ENCODE measurements at places on chromosomes 16 and 17.

- no peak for DNase-seq
Measured at GRCh38 chr17:60422162-60422665, at the start of gene CHCT1. TSS of gene CHCT1 (plus strand) at chr17:60422489. CDS start at chr17:60422593, 104 bp downstream.

GRCh38 chr16:1300664-1301476, 8.6 kb upstream of the UBE2I start:
- DNase-seq, result peak; percentile 71

- no peak for DNase-seq
Measured at GRCh38 chr17:65417406-65418221, 143.8 kb downstream of the AXIN2 start.

DNA sequence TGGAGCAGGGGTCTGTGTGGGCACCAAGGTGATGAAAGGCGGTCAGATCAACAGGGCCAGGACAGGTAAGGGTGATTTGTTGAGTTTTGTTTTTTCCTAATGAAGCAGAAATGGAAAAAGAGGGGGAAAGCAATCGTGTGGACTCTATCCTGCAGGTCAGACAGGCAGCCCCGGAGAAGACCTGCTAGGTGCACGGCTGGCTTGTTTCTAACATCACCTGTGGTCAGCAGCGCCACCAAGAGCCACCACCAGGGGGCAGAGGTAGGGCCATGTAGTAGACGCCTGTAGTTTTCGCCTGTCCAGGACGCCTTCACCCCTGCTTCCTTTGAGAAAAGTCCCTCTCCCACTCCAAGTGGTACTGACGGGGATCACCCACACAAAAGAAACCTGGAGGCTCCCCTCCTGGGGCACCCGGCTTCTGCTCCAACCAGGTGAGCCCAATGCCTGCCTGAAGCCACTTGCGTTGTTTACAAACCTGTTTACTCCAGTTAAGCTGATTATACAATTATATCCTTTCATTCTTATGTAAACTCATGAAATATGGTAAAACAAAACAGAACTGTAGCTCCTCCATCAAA, 54.2 kb upstream of the SEC14L1 start:
- peak; percentile 82 for DNase-seq

GRCh38 chr16:23008041-23008440, 141.2 kb downstream of the USP31 start:
- no peak for DNase-seq

- DNase-seq, result no peak
Measured at GRCh38 chr16:3063625-3064386, 1.6 kb upstream of the IL32 start.

GRCh38 chr17:29049541-29050145, 6.7 kb downstream of the PIPOX start:
- no peak for DNase-seq

DNA sequence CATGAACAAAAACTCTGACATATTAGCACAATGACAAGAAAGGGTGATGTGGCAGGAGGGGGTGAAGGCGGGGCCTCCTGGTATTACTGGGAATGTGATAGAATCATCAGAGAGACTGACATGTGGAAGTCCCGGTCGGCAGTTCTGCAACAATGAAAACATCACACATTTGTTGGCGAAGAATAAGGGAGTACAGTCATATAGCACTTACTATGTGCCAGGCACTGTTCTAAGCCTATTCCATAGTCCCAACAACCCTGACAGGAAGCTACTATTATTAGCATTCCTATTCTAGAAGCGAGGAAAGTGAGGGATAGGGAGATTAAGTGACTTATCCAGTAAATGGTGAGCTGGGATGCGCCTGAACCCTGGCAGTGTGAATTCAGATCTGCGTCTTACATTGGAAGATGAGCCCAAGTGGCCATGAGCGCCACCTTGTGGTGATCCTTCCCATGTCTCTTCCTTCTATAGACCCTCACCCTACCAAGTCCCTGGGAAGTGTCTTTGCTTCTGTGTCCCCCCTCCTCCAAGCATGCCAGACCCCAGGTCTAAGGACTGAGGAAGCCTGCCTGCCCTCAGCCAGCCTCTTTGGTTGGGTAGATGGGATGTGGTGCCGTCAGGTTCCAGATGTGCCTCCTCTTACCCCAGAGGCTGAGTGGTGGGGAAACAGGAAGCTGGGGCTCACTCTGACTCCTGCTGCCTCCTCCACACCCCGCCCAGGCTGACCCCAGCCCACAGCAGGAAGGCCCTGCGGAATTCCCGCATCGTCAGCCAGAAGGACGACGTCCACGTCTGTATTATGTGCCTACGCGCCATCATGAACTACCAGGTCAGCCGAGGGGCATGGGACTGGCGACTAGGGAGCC, 14.0 kb downstream of the FMNL1 start:
- peak; percentile 78 for DNase-seq

DNA sequence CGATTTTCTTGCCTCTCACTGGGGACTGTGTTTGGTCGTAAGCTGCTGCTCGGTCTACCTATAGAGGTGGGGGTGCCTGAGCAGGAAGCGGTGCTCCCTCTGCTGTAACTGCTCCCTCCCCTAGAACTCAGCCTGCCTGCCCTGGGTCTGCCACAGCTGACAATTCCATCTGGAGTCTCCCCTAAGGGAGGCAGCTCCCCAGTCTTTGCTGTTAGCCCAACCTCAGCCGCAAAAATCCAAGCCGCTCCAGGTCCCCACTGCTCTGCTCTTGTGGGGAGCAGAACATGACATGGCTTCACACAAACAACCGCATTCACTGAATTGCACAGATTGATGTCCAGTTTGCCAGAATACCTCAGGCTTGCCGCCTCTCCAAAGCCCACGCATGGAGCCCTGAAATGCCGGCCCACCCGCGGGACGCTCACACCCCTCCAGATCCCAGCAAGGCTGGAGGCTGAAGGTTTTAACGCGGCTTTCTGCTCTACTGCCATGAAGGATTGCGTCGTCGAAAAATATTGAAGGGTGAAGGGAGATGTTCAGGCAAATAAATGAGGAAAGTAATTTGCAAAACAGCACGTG, 221.5 kb upstream of the FOXF1 start:
- no peak for DNase-seq

GRCh38 chr17:7838090-7839075, 4.4 kb downstream of the KDM6B start:
- DNase-seq, result peak; percentile 62

- DNase-seq, result no peak
Measured at GRCh38 chr17:47813512-47814031, 8.0 kb downstream of the OSBPL7 start.

DNA sequence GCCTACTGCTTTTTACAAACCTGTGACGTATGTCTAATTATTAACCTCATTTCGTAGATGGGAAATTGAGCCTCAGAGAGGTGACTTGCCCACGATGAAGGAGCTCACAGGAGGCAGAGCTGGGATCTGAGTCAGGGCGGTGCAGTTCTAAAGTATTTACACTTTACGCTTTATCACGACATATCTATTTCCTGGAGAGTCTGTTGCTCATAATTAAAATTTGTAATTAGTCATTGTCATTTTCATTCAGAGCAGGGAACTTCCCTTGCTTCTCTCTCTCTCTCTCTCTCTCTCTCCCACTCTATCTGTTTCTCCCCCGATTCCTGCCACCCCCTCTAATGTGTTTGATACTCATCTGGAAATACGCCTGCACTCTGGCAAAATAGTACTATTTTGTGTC, 5.9 kb downstream of the SLC5A11 start:
- DNase-seq, result peak; percentile 7

DNA sequence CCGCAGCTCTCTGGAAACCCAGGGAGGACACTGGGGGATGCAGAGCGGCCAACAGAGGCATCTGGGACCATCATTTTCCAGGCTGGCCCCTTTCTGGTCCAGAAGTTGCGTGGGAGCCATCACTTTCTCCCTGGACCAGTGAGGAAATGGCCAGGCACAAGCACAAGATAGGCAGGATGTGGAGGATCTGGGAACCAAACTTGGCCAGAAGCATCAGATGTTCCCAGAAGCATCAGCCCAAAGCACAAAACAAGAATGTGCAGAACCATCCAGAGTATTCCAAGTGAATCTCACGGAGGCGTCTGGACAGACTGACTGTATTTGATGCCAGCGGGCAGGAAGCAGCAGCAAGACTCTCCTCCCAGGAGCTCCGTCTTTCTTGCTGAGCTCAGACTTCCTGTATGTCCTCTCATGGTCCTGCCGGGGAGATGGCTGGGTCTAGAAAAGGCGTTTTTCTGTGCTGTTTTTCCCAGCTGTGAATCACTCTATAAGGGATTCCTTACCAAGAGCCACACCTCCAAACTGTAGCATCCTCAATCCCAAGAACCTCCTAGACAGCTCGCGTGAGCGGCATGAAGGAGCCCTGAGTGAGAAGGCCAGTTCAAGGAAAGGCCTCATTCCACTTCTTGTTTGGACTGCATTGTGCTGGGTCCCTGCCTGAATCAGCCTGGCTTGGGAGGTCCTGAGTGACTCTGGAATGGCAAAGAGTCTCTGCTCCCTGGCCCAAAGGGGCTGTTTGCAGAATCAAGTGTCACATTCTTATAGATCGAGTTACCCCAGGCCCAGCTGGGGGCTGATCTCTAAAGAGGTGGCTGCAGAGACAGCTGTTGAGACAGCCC, 49.5 kb upstream of the MTSS2 start:
- no peak for DNase-seq

GRCh38 chr16:19846436-19846835, 38.2 kb downstream of the GPRC5B start:
- no peak for DNase-seq

- DNase-seq, result no peak
Measured at GRCh38 chr17:31541559-31541958, 150.1 kb downstream of the RAB11FIP4 start.

DNA sequence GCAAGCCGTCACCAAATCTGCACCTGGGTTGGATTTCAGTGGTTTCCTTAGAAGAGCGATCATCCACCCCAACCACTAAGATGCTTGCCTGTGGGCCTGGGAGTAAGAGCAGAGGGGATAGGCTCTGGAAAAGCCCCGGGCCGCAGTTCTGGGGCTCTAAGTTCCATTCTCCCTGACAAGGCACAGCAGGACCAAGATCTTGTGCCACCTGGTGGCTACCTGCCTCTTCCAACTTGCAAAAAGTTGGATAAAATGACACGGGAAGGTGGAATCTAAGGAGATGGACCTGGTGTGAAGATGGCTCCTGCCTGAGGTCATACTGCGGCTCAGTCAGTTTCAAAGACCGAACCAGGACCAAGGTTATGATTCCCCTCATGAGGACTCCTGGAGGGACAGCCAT, 42.3 kb downstream of the ABCC12 start:
- DNase-seq, result no peak

- DNase-seq, result no peak
Measured at GRCh38 chr16:46555951-46556350, 65.2 kb downstream of the SHCBP1 start.

- no peak for DNase-seq
Measured at GRCh38 chr17:28573040-28573380, 1.7 kb upstream of the PIGS start.

GRCh38 chr17:15340966-15341365, 431 bp downstream of the TEKT3 start:
- no peak for DNase-seq
